Ecto neural progenitor cell (in vitro differentiated cells): ENCODE measurements at places on chromosomes 13 and 19.

DNA sequence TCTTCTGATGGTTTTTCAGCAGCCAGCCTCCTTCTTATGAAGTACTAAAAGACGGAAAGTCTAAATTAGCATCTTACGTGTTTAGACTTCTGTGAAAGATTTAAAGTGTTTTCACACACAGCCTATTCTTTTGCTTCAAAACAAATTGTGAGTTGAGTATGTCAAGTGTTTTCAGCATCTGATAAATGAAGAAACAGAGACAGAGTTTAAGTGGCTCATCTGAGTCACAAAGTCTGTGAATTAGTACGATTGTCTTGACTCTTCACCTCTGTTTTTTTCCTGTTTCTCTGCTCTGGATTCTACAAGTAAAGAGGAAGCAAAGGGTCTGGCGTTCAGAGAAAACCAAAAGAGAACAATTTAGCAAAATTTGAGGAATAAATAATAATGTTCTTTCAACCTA lies 116.4 kb downstream of the FRY start:
- no peak for DNase-seq

DNA sequence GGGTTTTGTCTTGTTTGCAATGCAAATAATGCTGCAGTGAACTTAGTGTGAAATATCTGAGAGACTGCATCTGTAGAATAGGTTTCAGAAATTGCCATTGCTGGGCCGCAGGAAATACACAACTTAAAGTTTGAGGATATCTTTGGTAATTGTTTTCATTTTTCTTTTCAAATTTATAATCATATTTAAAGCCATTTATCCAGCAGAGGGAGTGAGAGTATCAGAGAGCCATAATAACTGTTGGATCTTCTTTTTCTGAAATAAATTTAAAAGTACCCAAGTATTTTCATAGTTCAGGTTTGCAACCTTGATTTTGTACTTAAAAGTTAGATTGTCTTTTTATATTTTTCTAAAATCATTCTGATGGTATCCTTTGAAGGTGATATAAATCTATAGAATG lies 99.4 kb downstream of the ZMYM2 start:
- DNase-seq, result no peak

DNA sequence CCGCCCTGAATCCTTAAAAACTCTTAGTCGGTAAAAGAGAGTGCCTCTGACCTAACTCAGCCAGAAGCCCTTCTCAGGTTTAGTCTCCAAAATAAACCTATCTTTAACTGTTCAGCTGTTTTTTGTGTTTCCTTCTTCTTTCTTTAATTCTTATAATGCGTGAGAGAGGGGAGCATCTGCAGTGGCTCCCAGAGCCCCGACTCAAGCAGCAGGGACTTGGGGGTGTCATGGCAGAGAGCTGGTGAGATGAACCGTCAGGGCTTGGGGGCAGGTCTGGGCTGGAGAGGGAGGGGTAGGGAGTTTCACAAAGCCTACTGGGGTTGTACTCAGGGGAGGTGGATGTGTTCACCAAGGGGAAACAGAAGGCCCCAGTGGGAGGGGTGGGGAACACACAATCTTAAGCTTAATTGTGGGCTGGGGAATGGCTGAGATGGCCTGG lies 16.8 kb upstream of the SIGLEC6 start:
- no peak for DNase-seq

DNA sequence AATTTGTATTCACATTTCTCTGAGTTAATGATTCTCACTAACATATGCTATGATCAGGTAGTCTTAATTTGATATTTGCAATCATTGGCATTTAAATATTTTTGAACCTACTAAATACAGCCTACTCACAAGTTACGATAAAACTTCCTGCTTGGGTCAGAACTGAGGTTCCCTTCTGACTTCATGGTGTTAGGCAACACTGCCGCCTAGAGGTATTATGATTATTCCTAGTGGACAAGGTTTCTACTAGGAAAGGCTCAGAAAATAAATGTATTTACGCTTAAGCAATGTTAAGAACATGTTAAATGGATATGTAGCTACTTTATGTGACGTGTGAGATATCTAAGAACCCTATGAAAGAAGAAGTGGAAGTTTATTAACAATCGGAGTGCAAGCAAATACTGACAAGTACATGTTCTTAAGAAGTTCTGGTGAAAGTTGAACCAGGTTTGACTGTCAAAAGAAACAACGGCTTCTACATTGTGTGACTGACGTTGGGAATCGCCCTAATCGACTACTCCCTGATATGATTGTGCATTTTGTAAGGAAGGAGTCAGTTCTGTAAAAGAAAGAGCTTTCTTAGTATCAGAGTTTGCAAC lies 1395.8 kb downstream of the SLITRK5 start:
- DNase-seq, result no peak

- DNase-seq, result peak; percentile 45
These were observed 13.7 kb upstream of the SCEL start for GRCh38 chr13:77521595-77522367.

GRCh38 chr19:31357315-31357673 lies 8.1 kb upstream of the TSHZ3 start:
- DNase-seq, result no peak

DNA sequence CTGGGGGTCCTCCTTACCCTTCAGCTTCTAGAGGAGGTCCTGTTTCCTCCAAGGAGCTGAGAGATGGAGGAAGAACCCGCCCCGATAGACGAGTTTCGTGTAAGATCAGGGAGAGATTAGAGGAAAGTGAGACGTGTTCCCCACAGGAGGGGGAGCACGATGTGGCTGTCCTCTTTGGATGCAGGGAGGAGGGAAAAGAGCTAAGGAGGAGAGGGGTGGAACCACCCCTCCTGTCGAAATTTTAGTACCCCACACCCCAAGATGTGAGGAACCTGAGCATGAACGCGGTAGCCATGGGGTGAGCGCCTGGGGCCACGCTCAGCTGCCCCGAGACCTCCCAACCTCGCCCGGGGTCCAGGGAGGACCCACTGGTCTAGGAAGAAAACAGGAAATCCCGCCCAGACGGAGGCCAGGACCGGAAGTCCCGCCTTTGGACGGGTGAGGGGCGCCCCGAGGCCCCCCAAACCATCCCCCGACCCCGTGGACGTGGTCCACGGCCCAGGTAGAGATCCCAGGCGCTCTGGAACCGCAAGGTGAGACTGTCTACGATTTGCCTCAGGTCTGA lies 1.2 kb downstream of the AKT1S1 start:
- peak; percentile 81 for DNase-seq

GRCh38 chr19:3099347-3100145 lies 5.4 kb downstream of the GNA11 start:
- DNase-seq, result no peak

DNA sequence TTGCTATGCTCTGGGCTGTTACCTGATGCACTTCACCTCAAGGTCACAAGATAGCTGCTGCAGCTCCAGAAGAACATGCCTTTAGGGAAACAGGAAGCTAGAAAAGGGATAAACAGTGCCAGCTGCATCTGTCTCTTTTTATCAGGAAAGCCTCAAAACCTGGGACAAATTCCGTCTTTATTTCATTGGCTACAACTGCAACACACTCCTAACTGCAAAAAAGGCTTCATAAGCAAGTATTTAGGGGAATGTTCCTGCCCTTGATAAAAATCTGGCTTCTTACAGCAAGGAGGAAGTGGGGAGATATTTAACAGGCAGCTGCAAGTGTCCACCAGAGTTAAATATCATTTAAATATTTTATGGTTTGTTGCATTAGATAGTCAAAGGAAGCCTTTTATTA lies 34.2 kb upstream of the SERTM1 start:
- no peak for DNase-seq

- DNase-seq, result no peak
These were observed 11.5 kb upstream of the KANK2 start for GRCh38 chr19:11208561-11209471.

GRCh38 chr13:20116213-20116612 lies 44.6 kb downstream of the GJA3 start:
- DNase-seq, result no peak

DNA sequence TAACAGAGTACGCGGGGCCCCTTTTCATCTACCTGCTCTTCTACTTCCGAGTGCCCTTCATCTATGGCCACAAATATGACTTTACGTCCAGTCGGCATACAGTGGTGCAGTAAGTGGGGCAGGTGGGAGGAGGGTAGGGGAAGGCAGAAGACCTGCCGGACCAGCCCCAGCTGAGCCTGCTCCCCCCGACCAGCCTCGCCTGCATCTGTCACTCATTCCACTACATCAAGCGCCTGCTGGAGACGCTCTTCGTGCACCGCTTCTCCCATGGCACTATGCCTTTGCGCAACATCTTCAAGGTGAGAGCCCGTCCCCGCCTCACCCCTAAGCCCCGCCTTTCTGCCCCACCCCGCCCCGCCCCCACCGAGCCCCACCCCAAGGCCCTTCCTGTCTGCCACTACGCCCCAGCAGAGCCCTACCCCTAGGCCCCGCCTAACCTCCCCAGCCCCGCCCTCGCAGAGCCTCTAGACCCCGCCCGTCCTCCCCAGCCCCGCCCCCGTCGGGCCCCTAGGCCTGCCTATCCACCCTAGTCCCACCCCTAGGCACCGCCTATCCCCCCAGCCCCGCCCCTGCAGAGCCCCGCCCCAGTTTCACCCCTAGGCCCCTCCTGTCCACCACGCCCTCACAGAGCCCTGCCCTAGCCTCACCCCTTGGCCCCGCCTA lies 7.7 kb downstream of the NDUFB7 start:
- peak; percentile 70 for DNase-seq

GRCh38 chr13:39364947-39365468 lies 238.0 kb downstream of the LHFPL6 start:
- DNase-seq, result no peak

DNA sequence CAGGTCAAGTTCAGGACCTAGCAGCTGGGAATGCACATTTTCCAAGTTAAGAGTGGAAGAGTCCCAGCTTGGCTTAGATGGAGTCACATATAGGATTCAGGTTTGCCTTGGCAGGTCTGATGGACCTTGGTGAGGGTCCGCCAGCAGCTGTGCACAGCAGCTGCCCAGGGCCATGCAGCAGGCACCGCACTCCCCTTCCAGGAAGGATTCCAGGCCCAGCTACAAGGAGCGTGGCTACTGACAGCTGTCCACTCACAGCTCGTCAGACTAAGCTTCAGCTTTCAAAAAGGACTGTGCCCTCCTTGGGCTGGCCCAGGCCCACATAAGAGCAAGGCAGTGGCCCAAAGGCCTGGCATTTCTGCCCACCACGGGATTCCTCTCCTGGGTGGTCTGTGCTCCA lies 68.4 kb downstream of the ALOX5AP start:
- no peak for DNase-seq

- peak; percentile 80 for DNase-seq
These were observed 4.3 kb downstream of the NANOS3 start for GRCh38 chr19:13881251-13881691.

DNA sequence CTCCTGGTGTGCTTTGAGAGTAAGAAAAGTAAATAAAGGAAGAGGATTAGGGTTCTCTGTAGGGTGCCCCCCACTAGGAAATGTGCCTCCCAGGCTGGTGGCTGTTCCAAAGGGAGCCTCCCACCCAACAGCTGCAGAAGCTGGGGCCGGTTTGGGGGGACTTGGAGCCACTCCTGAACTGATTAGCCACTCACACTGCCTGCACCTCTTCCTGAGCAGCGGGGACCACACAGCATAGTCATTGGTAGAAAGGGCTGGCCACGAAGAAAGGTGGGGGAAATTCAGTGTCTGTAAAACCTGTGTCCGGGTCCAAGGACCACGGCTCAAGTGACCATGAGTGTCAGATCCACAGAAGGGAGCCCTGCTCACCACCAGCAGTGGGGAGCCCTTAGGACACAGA lies 55.6 kb downstream of the SPACA7 start:
- no peak for DNase-seq

- no peak for DNase-seq
These were observed 36.0 kb downstream of the MBNL2 start for GRCh38 chr13:97257800-97258799.

- DNase-seq, result peak; percentile 68
These were observed 857 bp downstream of the IER2 start for GRCh38 chr19:13150931-13151604.

GRCh38 chr13:39129213-39129612 lies 91.0 kb downstream of the NHLRC3 start:
- no peak for DNase-seq

DNA sequence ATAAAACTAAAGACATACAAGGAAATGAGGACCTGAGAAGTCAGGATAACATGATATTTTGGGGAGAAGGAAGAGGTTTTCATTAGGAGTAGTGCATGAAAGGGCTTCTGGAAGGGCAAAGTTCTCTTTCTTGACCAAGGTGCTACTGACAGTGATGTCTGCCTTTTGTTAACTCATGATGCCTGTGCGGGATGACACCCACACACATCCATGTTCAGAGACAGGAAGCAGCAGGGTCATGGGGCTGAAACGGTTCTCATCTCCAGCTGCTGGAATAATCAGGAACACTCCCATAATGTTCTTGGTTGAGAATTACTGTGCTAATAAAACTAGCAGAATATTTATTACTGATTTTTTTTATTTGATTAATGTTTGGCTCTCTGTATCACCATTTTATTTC lies 29.1 kb downstream of the KCNC3 start:
- no peak for DNase-seq

DNA sequence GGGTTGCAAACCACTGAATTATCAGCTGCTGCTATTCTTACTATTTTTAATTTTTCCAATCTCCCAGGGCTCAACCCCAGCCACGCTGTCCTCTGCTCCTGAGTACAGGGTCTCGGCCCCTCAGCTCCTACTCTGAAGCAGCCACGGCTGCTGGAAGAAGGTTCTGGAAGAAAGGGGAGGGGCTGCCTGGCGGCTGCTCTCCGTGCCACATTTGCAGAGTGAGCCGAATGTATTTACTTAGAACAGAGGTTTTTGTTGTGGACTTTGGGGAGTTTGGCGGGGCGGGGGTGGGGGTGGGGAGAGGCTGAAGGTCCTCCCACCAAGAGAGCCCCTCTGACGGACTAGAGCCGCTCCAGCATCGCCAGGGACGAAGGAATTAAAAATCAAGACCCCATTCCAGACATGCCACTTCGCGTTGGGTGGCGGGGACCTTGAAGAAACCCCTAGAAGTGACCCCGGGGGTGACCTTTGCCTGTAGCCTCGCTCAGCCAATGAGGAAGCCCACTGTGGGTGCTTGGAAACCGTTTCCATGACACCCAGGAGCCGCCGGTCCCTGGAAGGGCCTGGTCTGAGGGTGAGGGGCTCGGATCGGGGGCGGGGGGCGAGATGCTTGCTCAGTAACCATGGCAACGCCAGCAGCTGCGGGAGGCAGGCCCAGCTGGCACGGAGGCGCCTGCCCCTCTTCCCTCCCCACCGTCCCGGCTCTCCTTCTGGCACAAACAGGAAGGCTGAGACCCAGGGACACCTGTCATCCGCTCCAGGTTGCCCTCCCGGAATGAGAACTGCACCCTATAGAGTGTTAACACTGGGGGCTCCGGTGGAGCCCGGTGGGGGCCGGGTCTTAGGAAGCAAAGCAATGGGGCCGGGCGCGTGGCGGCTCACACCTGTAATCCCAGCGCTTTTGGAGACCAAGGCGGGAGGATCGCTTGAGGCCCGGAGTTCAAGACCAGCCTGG lies 54.2 kb upstream of the PTPRS start:
- peak; percentile 92 for DNase-seq

DNA sequence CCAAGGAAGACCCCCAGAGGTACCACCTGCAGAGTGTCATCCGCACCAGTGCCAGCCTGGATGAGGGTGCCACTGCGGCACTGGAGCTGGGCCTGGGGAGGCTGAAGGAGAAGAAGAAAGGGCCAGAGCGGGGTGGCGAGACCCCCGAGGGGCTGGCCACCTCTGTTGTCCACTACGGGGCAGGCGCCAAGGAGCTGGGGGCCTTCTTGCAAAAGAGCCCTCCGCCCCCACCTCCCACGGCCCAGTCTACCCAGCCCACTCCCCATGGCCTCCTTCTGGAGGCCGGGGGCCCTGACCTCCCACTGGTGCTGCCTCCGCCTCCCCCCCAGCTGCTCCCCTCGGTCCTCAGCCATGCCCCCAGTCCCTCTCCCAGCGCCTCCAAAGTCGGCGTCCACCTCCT lies 5.4 kb downstream of the PRR12 start:
- DNase-seq, result no peak
